ENCODE measurements at places on chromosomes 12 and 14. TPM values are rescaled to one million over a fixed set of nuclear protein-coding genes. Genes with fewer than 3 reads are reported as not detected.

The IAPP gene
- total RNA-seq = not detected

DNA sequence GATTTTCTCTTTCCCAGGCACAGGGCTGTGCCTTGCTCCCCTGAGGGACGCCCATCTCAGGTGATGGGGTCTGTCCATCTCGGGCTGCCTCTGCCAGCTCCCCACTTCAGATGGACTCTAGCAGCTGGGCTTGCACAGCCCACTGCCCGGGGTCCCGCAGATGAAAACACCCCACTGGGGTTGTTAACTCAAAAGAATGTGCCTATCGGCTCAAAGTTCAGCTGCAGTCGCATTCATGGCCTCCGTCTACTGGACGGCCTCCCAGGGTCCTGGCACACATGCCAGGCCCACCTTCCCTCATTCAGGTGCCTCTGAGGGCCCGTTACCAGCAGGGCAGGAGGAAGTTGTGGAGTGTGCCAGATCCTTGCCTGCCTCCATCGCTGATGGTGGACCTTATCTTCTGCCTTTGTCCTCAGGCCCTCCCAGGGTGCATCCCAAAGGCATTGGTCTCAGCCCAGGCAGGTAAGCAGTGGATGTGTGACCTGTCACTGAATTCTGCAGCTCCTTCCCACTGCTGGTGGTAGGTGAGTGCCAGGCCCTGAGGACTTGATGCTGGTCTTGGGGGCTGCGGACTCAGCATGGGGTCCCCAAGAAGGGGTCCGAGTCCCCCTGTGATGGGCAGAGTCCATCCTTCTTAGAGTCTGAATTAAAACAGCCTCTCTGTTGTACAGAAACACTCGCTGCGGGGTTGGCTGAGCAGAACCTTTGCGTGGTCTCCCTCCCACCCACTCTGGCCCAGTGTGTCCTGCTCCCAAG is 324.6 kb upstream of the DIO3 start:
- H3K36me3 ChIP-seq = no peaks in the 10 kb centered on the region
- no peaks in the 10 kb centered on the region for H3K4me1 ChIP-seq
- DNase-seq = no peak
- H3K27ac ChIP-seq = no peak overlapping the region

The RPL10L gene
- not detected for total RNA-seq

The SCYL2 gene
- total RNA-seq = 46.2 TPM

DNA sequence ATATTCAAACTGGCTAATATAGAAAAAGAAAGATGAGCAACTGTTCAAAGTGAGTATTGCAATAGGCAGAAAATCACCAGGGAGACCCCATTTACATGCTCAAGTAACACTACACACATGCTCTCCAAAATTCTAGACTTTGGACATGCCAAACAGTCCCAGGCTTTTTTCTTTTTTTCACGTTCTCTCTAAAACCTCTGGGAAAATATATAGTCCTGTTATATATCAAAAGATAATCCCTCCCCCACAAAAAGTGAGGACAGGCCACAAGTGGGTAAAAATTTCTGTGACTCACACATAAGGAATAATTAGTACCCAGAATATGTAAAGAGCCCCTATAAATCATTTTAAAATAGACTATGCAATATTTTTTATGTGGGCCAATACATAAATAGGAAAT is 55.2 kb downstream of the EFCAB11 start:
- H3K4me3 ChIP-seq = no peak overlapping the region
- no peak for DNase-seq
- H3K27ac ChIP-seq = no peak overlapping the region
- no peaks in the 10 kb centered on the region for H3K4me1 ChIP-seq
- no peaks in the 10 kb centered on the region for H3K36me3 ChIP-seq

The PRIMA1 gene
- 6.7 TPM for total RNA-seq

DNA sequence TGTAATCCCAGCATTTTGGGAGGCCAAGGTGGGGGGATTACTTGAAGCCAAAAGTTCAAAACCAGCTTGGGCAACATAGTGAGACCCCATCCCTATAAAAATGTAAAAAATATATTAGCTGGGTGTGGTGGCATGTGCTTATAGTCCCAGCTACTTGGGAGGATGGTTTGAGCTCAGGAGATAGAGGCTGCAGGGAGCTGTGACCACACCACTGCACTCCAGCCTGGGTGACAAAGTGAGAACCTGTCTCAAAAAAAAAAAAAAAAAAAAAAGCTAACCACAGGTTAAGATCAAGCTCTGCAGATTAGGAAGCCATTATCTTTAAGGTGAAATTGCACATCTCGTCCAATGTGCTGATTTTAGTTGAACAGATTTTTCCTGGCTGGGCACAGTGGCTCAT is 23.7 kb upstream of the CERS5 start:
- H3K4me3 ChIP-seq = no peak overlapping the region
- H3K36me3 ChIP-seq = peaks cover 5% of the 10 kb centered on the region
- DNase-seq = no peak
- no peaks in the 10 kb centered on the region for H3K27me3 ChIP-seq
- H3K4me1 ChIP-seq = peaks cover 5% of the 10 kb centered on the region
- no peak overlapping the region for H3K27ac ChIP-seq

- no peak overlapping the region for H3K4me3 ChIP-seq
- DNase-seq = no peak
- H3K4me1 ChIP-seq = no peaks in the 10 kb centered on the region
- H3K27ac ChIP-seq = no peak overlapping the region
- peaks cover 2% of the 10 kb centered on the region for H3K36me3 ChIP-seq
Observed at GRCh38 chr12:3836641-3837040, 36.6 kb downstream of the PARP11 start.

The LALBA gene
- total RNA-seq = not detected

GRCh38 chr14:42190744-42191143 is 584.1 kb downstream of the LRFN5 start:
- no peaks in the 10 kb centered on the region for H3K36me3 ChIP-seq
- H3K27ac ChIP-seq = no peak overlapping the region
- no peaks in the 10 kb centered on the region for H3K4me1 ChIP-seq
- H3K4me3 ChIP-seq = no peak overlapping the region
- DNase-seq = no peak

DNA sequence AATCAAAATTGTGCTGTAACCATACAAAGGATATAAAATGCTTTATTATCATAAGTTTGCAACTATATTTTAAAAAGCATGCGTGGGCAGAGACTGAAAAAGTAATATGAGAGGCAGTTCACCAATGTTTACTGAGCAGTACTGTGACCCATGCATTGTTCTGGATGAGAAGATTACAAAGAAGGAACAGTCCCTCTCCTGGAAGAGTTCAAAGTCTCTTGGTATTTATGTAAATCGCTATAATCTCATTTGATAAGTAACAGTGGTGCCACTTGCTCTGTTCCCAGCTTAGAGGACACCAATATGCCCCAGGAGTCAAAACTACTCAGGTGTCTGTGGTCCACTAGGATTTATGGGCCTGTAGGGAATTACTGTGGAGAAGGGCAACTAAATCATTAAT is 2.1 kb upstream of the CMAS start:
- H3K4me1 ChIP-seq = peaks cover 3% of the 10 kb centered on the region
- H3K27ac ChIP-seq = no peak overlapping the region
- H3K36me3 ChIP-seq = no peaks in the 10 kb centered on the region
- no peak overlapping the region for H3K4me3 ChIP-seq
- no peak for DNase-seq
- no peaks in the 10 kb centered on the region for H3K27me3 ChIP-seq

The CMTM5 gene
- not detected for total RNA-seq

DNA sequence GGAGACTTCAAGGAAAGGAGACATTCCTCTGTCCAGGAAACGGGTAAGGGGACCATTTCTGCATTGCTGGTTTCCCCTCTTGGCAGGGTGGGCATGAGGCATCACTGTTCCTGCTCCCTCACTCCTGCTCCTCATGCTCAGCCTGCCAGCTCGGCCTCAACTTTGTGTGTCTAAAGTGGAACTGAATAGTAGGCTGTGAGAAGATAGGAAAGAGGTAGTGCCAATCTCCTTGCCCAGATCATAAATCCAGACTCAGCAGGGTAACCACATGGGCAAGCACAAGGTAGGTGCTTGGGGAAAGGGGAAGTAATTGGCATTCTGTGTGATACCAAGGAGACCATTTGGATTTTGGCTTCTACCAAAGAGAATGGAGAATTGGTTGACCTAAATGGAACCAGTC is 2.6 kb downstream of the LTB4R start:
- no peaks in the 10 kb centered on the region for H3K4me1 ChIP-seq
- H3K4me3 ChIP-seq = no peak overlapping the region
- H3K27me3 ChIP-seq = no peaks in the 10 kb centered on the region
- DNase-seq = no peak
- H3K36me3 ChIP-seq = no peaks in the 10 kb centered on the region

The RNASE1 gene
- total RNA-seq = 264 TPM

DNA sequence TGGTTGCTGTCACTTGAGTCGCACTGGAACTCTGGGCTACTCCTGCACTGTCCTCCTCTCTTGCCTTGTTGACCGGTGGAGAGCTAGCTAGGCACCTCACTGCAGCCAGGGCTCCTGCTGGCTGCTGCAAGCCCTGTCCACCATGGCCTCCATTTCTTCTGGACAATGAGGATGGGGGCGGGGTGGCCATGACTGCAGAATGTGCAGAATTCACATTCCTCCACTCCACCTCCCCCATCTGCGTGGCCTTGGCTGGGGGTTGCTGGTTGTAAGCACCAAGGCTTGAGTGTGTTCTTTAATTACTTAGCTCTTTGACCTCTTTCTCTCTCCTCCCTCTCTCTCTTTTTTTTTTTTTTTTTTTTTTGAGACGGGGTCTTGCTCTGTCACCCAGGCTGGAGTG is 248.5 kb downstream of the PCNX1 start:
- no peaks in the 10 kb centered on the region for H3K36me3 ChIP-seq
- H3K4me1 ChIP-seq = no peaks in the 10 kb centered on the region
- H3K27ac ChIP-seq = no peak overlapping the region
- no peaks in the 10 kb centered on the region for H3K27me3 ChIP-seq
- H3K4me3 ChIP-seq = no peak overlapping the region
